ENCODE measurements at places on chromosomes 3 and 15.

- no peak for DNase-seq
Observed at GRCh38 chr3:41198046-41198445, 1.3 kb upstream of the CTNNB1 start.

DNA sequence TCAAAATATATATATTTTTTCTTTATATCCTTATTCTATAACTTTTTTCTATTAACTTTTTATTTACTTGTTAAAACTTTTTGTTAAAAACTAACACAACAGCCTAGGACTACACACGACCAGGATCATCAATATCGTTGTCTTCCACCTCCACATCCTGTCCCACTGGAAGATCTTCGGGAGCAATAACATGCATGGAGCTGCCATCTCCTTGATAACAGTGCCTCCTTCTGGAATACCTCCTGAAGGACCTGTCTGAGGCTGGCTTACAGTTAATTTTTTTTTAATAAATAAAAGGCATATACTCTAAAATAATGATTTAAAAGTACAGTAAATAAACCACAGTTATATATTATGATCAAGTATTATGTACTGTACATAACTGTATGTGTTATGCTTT is 58.9 kb downstream of the SFMBT1 start:
- no peak for DNase-seq

GRCh38 chr15:67906382-67906781 is 66.5 kb upstream of the RNU6-1 start:
- no peak for DNase-seq

DNA sequence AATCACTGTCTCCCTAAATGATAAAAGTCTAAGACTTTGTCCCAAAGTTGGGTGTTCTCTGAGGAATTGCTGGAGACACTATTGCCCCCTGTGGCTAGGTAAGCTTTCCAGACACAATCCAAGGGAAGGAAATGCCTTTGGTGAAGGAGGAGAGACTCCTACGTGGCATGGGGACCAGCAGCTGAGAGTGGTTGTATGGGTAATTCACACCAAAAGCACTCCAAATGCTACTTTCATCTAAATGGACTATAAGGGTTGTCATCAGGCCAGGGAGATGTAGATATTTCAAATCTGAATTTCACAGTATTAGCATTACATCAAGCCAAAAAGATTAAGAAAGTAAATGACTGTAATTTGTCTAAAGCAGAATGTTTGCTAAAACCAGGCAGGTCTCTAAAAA is 400.8 kb upstream of the THBS1 start:
- DNase-seq, result no peak

DNA sequence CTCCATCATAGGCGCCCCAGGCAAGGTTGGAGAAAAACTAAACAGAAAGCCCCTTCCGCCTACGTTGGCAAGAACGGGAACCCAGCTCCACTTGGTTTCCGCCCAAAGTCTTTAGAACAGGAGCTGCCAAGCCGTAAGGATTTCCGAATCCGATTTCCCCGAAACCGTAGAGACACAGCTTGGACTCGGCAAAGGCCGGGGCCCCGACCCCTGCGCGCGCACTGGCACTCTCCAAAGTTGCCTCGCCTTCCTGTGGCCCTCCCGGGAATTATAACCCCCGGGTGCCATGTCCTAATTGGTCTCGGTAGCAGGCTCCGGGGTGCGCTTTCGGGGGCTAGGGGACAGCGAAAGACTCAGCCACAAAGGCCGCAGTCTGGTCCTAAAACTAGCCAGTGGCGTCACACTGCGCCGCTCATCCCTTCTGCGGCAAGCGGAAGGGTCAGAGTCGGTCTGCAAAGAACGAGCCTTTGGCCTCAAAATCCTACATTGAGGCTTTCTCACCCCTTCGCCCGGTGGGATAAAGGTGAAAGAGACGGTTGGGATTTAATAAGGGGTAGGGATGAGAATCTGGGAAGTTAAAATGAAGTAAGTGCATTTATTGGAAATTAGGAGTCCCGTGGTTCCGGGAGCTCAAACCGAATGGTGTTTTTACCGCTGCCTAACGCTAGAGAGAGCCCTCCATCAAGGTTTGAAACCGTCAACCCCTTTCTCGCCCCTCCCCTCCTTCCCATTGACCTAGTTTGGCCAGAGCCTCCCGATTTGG is 6.8 kb downstream of the BCL6 start:
- peak; percentile 55 for DNase-seq

DNA sequence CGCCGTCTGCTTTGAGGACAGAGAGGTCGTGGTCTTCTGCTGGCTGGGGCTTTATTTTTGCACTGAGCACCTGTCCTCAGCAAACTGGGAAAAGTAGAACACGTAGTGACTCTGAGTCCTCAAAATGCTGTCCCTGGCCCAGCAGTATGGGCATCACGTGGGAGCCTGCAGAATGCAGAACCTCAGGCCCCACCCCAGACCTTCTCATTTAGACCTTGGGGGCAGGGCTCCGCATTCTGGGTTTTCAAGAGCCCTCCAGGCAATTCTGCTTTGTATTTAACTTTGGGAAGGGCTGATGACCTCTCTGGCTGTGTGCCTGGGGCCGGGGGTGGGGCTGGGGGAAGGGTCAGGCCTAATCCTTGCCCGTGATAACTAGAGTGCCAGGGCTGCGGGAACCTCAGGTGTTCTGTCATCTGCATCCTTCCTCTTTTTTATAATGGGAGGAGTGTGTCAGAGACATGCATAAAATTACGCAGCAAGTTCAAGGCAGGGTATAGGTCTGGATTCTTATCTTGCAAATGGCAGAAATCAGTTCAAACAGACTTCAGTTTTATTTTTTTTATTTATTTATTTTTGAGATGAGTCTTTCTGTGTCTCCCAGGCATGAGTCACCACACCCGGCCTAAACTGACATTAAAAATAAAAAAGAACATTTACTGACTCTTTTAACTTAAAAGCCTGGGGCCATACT is 11.1 kb downstream of the SLC6A6 start:
- no peak for DNase-seq

GRCh38 chr15:99677540-99678134 is 55.6 kb downstream of the LYSMD4 start:
- DNase-seq, result no peak

GRCh38 chr3:180980611-180981010 is 8.9 kb downstream of the DNAJC19 start:
- DNase-seq, result no peak

- no peak for DNase-seq
Observed at GRCh38 chr3:29536016-29536758, 255.3 kb downstream of the RBMS3 start.

DNA sequence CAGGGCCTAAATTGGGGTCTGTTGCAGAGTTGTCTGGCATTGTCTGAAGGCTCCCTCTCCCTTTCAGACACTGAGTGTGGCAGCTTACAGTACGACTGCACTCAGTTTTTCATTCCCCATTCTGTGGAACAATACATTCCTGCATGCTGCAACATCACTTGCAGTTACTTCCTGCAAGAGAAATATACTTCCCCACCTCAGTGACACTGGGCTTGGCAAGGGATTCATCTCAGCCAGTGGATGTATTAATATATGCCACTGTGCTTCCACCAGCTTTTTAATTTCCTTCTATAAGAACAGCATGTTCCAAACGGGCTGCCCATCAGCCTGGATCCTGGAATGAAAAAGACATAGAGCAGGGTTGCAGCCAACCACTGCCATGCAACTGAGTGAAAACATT is 23.1 kb downstream of the B3GALNT1 start:
- no peak for DNase-seq

GRCh38 chr15:61726166-61726565 is 334.1 kb downstream of the VPS13C start:
- DNase-seq, result no peak

- no peak for DNase-seq
Observed at GRCh38 chr15:39478996-39479395, 101.9 kb upstream of the THBS1 start.

GRCh38 chr3:169835533-169835932 is 22.8 kb upstream of the LRRC34 start:
- no peak for DNase-seq

DNA sequence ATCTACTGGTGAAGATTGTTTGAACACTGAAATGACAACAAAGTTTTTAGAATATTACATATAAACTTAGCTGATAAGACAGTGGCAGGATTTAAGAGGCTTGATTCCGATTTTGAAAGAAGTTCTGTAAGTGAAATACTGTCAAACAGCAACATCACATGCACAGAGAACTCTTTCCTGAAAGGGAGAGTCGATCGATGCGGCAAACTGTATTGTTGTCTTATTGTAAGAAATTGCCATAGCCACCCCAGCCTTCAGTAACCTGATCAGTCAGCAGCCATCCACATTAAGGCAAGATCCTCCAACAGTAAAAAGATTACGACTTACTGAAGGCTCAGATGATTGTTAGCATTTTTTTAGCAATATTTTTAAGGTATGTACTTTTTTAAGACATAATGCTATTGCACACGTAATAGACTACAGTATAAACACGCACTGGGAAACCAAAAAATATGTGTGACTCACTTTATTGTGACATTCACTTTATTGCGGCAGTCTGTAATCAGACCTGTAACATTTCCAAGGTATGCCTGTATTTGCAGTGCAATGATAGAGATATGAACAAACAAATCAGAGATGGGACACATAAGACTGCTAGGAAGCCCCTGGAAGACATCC is 225.6 kb upstream of the UBE2E1 start:
- DNase-seq, result no peak

DNA sequence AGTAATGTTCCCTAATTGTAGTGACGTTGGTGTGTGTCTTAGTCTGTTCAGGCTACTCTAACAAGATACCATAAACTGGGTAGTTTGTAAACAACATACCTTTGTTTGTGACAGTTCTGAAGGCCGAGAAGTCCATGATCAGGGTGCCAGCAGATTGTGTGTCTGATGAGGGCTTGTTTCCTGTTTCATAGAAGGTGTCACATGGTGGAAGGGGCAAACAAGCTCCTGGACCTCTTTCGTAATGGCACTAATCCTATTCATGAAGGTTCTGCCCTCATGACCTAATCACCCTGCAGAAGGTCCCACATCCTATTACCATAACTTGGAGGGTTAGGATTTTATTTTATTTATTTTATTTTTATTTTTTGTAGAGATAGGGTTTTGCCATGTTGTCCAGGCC is 11.1 kb downstream of the ATXN7 start:
- no peak for DNase-seq

- DNase-seq, result no peak
Observed at GRCh38 chr15:38085931-38086568, 151.6 kb downstream of the TMCO5A start.

- no peak for DNase-seq
Observed at GRCh38 chr3:46541835-46542234, 24.3 kb downstream of the LRRC2 start.

DNA sequence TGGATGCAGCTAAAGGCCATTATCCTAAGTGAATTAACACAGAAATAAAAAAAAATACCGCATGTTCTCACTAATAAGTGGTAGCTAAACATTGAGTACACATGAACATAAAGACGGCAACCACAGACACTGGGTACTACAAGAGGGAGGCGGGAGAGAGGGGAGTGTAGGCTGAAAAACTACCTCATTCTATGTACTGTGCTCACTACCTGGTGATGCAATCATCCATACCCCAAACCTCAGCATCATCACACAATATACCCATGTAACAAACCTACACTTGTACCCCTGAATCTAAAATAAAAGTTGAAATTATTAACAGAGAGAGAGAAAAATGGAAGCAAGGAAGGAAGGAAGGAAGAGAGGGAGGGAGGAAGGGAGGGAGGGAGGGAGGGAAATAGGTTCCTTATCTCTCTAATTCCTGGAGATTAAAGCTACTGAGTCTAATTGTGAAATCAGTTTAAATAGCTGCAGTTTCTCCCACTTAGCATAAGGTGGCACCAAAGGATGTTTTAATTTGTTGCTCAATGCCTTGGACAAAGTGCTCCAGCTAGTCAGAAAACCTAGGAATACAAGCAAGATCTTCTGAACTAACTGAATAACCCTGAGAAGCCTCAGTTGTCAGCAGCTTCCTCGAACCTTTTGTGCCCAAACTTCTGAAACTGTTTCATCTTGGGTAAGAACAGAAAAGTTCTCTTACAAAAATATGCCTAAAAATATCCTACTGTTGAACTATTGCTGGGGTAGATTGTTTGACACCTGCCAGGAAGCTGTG is 79.4 kb upstream of the ATP11B start:
- no peak for DNase-seq

GRCh38 chr3:23519314-23520208 is 286.2 kb upstream of the UBE2E1 start:
- DNase-seq, result no peak

GRCh38 chr15:62888623-62889022 is 153.9 kb upstream of the TPM1 start:
- no peak for DNase-seq

DNA sequence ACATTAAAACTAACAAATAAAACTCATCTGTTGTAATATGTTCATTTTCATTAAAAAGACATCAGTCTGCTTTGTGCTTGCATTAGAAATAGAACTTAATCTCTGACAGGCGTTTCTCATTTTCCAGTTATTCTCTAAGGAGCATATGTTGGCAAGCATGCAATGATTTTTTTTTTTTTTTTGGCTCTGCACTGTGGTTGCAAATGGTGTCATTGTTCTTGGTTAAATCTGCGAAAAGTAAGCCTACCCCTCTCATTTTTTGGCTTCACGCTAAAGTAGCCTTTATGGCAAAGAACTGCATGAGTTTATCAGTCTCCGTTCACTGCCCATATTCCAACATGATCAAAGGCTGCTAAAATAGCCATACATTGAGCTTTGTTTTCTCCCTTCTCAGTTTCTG is 403.2 kb downstream of the MECOM start:
- no peak for DNase-seq

- peak; percentile 94 for DNase-seq
Observed at GRCh38 chr15:90954712-90955623, at the start of gene RCCD1. Gene RCCD1, plus strand, starts transcription at chr15:90954884. Its CDS starts 1,851 bp downstream, at chr15:90956735.

- no peak for DNase-seq
Observed at GRCh38 chr3:151016478-151016795, 43.9 kb upstream of the CLRN1 start.

- DNase-seq, result no peak
Observed at GRCh38 chr3:189419038-189419437, 212.2 kb upstream of the TP63 start.

DNA sequence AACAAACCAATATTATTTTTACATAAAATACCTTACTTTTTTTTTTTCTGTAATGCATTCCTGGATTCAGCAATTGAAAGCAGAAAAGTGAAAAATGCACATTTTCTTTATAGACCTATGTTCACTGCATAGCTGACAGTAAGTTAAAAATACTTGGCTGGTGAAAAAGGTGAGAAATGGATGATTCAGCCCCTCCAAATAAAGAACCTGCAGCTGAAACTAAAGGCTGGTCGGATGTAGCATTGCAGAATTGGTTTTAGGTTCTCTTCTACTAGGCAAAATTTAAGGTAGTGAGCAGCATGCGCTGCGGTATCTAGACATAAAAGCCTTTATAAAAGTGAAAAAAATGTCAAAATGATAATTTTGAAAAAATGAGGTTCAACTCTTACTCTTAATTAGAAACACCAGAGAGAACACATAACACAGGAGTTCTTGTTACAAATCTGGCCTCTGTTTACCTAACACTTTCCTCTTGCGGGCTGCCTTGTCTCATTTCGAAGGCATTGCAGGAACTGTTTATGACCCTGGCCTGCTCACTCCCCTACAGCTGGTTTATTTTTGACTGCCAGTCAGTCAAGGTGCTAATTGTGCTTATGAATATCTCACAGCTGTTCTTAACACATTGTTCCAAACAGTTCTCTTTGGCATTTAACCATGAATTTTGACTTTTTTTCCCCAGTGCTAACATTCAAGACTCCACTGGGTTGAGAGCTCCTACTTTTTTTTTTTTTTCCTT is 455.4 kb upstream of the TBL1XR1 start:
- DNase-seq, result no peak
